GM10248 (cell line): ENCODE measurements at places on chromosomes 5 and 9.

DNA sequence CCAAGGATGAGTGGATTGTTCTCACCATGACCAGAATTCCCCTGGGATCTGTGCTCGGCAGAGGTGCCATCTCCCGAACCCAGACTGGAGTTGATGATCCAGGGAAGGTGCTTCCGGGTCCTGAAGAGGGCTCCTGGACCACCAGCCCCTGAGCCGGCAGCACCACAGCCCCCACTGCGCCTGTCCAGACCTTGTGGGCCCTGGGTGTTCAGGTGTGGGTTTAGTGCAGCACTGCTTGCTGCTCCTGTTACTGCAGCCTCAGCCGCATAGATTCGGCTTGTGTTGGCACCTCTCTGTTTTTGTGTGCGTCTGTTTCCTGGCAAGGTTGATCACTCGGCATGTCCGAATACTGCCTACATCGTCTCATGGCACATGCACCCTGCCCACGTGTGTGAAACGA is 16.3 kb upstream of the NPM1 start:
- DNase-seq, result no peak

GRCh38 chr9:1294641-1295258 is 244.6 kb downstream of the DMRT2 start:
- DNase-seq, result no peak

GRCh38 chr5:1529498-1529897 is 5.7 kb upstream of the LPCAT1 start:
- no peak for DNase-seq

GRCh38 chr9:131438190-131438589 is 44.3 kb downstream of the PRRC2B start:
- DNase-seq, result no peak

GRCh38 chr5:42985129-42986037 is 54.7 kb downstream of the ANXA2R start:
- DNase-seq, result no peak

- no peak for DNase-seq
Measured at GRCh38 chr5:50299896-50300295, 141.2 kb downstream of the EMB start.

GRCh38 chr9:111969061-111969460 is 72.4 kb downstream of the UGCG start:
- no peak for DNase-seq

- DNase-seq, result no peak
Measured at GRCh38 chr5:181050016-181050415, 9.9 kb downstream of the BTNL9 start.

DNA sequence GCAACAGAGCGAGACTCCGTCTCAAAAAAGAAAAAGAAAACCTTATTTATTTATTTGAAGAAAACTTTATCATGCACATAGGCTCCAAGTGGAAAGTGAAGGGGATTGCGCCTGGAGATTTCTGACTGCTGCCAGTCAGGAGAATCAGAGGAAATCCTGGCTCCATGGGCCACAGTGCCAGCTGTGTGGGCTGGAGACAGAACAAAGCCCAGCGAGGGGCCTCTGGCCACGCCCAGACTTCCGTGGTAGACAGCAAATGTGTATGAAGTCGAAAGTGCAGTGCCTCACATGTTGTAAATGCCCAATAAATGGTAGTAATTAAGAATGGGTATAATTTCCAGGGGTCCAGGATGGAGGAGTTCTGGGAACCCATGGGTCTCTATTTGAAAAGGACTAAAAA is 75.8 kb upstream of the WWC1 start:
- no peak for DNase-seq

DNA sequence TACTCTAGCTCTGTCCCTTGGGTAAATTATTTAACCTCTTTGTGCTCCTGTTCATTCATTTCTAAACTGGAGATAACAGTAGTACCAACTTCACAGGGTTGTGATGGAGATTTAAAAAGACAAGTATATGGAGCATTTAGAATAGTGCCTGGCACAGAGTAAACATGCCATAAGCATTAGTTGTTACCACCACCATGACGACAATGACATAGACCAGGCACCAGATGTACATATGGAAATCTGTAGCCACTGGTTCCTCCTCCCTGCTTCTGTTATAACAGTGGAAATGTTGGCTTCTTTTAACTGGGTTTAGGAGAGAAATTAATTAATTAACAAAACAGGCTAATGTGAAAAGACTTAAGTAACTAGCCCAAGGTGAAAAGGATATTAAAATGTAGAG is 217.5 kb downstream of the DENND1A start:
- no peak for DNase-seq

DNA sequence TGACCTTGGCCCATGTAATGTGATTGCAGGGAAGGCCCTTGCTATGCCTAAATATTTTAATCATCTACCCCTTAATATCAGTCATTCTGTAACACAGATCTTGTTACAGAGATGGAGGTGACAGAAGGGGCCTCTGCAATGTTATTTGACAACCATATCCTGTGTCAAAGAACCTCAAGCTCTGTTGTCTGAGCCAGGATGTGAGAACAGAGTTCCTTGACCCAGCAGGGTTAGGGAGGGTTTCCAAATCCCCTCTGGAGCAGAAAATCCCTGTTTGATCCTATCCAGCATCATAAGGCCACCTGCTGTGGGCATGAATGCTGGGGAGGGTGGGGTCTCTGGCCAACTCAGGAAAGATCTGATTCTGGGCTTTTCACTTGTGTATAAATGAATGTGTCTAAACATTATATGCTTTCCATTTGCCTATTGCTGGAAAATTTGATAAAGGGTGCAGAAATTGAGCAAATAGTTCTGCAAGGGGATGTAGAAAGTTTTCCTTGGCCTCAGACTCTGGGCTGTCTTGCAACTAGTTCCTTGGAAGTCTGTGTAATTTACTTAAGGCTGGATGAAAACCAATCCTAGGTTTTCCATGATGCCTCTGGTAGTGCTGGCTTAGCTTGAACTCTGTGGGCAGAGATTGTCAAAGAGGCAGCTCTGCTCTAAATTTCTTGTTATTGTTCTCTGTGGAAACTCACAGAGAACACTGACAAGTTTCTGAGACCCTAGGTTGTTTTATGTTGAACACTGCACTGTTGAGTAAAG is 71.0 kb downstream of the PGM5 start:
- no peak for DNase-seq

- DNase-seq, result no peak
Measured at GRCh38 chr5:169328401-169328800, 27.5 kb upstream of the SLIT3 start.

DNA sequence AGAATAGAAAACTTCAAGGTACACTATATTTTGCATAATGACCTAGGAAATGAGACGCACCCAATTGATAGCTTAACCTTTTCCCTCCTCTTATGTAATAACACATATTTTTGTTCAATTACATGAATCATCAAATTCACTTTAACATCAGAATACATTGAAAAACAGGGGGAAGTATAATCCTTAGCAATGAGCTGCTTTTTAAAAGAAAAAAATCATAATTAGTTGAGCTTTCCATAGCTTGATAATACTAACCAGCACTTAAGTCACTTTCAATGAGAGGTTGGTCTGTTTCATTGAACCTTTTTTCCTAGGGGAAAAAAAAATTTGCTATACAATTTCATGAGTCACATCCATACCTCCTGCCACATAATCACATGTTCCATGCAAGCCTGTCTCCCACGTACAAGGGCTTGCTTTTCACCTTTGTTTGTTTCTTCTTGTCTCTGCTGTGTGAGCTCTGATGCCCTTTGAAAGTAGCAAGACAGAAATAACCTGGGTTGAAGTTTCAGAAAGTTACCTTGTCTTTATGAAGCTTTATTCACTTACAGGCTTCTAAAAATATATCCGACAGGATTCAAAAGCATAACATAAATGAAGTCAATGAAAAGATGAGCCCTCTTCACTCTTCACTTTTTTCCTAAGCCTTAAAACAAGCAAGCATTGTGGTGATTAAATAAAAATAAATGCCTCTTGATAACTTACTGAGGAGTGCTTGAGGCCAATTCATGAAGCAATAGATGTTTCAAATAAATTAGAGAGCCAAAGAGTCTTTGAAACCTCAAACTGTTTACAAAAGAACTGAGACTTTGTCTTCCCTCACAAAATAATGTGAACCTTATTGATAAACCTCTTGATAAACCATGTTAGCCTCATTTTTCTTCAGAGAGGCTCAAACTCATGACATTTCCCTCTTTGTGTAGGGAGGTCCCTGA is 108.5 kb downstream of the FEM1C start:
- no peak for DNase-seq

DNA sequence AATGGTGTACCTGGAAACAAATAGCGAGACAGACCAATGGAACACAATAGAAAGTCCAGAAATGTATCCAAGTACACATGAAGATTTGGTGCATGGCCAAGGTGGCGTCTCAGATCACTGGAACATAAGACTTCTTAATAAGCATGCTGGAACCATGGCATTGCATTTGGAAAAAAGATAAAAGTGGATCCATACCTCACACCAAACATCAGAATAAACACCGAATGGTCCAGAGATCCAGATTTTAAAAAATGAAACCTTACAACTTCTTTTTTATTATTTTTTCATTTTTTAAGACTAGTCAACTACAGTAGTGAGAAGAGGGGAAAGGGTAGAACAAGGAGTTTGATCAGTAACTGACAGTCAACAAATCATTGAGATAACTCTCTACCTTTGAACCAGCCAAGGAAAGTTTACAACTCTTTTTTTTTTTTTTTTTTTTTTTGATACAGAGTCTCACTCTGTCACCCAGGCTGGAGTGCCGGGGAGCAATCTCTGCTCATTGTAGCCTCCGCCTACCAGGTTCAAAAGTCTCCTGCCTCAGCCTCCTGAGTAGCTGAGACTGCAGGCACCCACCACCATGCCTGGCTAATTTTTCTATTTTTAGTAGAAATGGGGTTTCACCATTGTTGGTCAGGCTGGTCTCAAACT is 8.8 kb upstream of the DUSP1 start:
- no peak for DNase-seq

- DNase-seq, result no peak
Measured at GRCh38 chr5:159628703-159629102, 287.6 kb upstream of the ADRA1B start.

DNA sequence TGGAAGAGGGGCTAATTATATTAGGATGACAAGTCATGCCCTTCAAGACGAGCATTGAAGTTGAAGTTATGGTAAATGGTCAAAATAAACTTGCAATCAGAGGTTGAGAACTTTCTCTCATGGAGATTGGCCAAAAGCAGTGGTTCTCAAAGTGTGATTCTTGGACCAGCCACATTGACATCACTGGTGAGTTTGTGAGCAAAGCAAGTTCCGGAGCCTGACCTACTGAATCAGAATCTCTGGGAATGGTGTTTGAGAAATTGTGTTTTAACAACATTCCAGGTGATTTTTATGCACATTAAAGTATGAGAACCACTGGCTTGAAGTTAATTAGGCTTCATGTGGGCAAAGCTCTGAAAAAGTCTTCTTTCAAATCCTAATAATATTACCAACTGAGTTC is 403.5 kb downstream of the ZSWIM6 start:
- DNase-seq, result no peak

DNA sequence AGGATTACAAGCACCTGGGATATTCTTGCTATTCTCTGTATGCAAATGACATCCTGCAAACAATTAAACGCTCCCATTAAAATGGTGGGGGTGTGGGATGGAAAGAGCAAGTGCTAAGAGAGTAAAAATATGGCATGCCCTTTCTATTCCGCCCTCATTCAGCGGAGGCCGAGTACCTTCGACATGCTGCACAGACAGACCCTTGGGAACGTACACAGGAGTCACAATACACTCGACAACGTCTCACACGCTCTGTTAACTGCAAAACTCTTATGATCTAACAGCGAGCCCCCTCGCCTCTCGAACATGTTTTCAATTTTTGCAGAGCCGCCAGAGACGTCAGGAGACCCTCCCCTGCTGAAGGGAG is 322.2 kb downstream of the CEMIP2 start:
- no peak for DNase-seq

DNA sequence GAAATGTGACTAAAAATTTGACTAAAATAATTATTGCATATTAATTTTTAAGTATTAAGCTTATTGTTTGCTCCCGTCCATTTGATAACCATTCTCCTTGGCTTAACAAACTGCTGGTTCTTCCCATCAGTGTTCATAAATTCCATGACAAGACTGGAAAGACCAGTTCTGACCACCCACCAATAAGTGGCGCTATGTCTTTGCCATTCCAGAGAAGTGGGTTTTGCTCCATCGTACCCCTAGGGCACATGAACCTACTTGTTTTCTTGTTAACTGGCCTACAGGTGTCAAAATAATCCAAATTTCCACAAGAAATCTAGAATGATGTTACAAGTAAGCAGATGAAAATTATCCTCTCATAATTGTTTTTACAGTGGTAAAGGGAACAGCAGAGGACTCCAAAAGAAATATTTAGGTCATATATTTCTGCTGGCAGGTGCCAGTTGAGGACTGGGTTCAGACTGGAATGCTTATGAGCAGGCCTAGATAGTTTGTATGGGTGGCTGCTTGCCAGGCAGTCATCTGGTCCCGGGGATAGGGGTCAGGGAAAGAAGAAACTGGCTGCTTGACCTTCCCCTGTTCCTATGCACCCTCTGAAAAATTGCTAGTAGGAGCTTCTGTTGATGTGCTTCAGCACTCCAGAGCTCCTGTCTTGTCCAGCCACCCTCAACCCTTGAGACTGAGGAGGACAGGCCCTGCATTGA is 283.1 kb upstream of the ADAMTSL1 start:
- no peak for DNase-seq

- DNase-seq, result no peak
Measured at GRCh38 chr5:177468685-177469628, 4.5 kb downstream of the DBN1 start.

DNA sequence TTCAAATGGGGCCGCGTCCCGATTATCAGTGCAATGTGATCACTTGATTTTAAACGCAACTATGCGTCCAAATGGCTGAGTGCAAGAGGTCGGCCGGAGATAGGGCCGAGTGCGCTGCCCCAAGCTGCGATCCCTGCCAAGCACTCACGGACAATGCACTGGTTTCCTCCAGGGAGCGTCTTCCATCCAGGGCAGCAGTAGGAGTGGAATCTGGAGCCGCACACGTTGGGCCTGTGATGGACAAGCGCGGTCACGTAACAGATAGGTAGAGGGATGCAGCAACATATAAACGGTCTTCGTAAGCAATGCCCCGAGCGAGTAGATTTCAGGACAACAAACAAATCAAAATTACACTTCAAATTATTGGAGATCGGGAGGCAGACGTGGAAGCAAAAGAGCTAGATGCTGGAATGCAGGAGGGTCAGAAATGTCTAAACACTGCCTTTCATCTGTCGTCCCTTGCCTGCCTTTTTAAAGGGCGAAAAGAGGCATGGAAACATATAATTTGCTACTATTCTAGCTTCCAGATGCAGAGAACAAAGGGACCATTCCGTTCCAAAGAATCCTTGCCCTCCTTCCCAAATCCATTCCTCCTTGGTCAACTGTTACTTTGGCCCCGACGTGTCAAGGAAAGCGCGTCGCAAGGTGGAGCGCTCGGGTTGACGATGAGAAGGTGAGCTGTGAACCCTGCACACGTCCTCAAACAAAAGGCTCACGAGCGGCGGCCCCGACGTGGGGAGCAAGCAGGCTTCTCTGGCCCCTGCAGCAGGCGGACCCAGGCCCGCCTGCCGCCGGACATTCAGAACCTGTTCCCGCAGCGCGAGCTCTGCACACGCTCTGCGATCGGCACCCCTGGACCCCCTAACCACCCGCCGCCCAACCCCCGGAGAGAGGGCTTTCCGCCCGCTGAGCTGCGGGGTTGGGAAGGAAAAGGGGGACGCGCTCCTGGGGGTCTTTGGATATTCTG is 1.5 kb downstream of the FBN2 start:
- no peak for DNase-seq
